ENCODE measurements at places on chromosomes 13 and 19.
A peak's percentile ranks its signal among the peaks of the same experiment; 100 is the strongest.

- no peak for DNase-seq
Measured at GRCh38 chr13:42614436-42615035, 40.6 kb downstream of the TNFSF11 start.

DNA sequence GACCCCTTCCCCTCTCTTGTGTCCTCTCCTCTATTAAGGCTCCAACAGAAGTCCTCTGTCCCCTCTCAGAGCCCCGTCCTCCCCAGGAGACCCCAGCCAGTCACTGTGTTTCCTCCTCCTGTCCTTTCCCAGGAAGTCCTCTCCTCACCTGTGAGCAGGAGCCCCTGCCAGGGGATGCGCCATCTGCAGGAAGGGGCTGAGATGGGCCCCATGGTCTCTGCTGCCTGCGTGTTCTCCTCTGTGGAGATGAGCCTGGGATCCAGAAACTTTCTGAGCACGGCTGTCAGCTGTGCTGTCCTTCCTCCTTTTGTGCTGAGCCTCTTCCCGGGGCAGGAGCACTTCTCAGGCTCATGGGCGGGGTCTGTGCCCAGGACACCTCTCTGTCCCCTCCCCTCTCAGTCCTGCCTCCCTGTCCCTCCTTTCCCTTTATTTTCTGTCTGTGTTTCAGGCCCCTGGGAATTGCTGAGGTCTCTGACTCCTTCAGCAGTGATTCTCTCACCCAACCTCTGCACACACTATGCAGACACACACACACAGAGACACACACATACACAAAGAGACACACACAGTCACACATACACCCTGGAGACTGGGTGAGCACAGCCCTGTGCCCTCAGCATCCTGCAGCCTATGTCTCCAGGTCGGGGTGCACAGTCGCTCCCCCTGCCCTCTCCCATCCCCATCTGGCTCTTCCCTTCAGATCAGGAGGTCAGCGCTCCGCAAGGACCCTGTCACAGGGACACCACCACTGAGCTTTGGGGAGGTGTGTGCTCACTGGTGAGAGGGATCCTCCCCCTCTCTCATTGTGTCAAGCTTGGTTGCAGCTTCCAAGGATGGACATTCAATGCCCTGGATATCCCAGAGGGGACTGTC is at the start of gene CEACAM8:
CEACAM8 (minus strand) TSS at position 308 of the 873 bp plus-strand sequence; CDS start at position 212, 96 bp downstream.
- no peak for DNase-seq

DNA sequence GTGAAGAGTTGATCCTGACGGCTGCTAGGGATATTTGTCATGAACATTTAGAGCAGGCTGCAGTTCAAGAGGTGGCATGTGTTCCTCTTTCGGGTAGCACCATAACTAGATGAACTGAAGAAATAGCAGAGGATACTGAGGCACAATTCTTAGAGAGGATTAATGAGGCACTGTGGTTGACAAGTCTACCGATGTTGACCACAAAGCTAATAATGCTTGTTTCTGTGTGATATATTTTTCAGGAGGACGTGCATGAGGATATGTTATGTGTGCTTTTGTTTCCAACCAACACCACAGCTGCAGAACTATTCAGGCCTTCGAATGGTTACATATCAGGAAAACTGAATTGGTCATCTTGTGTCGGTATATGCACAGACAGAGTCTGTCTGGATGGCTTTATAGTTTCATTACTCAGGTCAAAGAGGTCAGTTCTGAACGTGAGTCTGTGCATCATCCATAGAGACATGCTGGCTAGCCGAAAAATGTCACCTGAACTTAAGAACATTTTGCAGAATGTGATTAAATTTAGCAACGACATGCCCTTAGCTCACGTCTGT is 210.1 kb upstream of the IRS2 start:
- no peak for DNase-seq

DNA sequence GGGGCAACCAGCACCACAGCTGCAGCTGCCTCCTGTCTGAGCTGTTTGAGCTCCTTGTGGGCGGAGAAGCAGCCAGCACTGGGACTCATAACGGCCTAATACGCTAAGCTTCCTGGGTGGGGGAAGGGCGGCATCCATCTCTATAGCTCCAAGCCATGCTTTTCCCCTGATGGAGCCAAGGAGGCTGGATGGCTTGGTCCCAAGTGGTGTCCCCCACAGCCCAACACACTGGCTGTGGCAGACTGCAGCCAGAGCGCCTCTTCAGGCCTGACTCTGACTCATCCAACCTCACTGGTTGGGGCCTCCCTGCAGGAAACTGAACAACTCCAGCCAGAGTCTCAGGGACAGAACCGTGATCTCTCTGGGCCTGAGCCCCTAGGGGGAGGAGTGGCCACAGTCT is 537.3 kb downstream of the SUCLA2 start:
- no peak for DNase-seq

DNA sequence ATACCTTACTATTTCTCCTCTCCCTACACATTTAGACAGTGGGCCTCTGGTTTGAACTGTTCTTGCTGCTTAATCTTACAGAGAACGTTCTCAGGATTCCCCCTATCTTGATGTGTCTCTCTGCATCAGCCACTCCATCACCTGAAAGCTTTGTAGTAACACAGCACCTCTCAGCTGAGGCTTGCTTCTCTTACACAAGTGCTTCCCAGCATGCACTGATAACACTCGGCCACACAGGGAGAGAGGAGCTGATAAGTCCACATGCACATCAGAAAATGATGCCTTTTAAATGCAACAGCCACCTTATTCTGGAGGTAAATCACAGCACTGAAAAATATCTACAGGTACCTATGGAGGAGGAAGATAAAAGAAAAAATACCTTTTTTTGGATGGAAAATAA is 192.2 kb upstream of the TSHZ3 start:
- DNase-seq, result no peak

DNA sequence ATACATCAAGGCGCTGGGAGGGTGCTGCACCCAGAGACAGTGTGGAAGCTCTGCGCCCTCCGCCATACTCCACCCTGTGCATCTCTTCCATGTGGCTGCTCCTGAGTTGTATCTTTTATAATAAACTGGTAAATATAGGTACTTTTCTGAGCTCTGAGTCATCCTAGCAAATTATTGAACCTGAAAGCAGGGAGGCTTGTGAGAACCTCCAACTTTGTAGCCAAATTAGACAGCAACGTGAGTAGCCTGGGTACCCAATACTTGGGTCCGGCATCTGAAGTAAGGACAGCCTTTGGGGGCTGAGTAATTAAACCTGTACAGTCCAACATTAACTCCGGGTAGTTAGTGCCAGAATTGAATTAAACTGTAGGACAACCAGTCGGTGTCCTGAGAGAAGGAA is 57.4 kb downstream of the RUBCNL start:
- no peak for DNase-seq

GRCh38 chr19:49126575-49126974 is 7.2 kb downstream of the PPFIA3 start:
- DNase-seq, result no peak

DNA sequence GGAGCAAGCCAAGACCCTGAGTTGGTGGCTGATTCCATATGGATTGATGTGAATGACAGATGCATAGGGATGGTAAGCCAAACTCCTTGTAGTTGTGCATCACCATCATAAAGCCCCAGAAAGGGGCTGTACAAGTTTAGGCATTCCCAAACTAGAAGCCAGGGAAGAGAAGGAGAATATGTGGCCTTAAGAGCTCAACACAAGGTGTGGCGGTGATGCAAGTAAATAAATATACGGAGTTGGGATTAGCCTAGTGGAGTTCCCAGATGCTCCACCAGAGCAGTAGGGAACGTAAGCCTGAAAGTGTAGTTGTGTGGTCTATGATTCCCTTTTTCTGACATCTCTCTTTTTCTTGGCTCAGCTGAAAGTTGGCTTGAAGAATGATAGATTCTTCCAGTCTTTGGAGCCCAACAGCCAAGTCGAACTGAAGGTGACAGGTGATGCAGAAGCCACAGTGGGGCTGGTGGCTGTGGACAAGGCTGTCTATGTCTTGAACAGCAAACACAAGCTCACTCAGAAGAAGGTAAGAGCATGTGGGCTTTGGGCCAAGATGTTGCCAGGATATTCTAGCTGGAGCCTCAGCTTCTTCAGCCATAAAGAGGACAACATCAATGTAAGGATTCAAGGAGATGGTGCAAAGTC is 30.1 kb downstream of the RDH8 start:
- DNase-seq, result no peak

DNA sequence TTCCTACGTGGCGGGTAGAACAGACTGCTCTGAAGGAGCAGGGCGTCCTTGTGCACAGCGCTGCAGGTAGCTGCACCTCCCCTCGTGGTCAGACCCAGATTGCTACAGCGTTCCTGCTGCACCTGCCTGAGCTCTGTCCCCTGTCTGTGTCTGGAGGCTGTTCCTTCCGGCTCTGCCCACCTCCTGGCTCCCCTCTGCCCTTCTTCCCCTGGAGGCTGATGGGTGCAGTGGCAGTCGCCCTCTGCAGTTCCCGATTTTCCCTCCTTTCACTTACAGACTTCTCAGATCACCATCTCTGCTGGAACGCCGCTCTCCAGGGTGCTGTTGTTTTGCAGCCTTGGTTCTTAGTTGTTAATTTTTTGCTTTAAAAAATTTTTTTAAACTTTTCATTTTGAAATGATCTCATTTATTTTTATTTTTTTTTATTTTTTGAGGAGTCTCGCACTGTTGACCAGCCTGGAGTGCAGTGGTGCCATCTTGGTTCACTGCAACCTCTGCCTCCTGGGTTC is 53.6 kb downstream of the SMARCA4 start:
- no peak for DNase-seq

DNA sequence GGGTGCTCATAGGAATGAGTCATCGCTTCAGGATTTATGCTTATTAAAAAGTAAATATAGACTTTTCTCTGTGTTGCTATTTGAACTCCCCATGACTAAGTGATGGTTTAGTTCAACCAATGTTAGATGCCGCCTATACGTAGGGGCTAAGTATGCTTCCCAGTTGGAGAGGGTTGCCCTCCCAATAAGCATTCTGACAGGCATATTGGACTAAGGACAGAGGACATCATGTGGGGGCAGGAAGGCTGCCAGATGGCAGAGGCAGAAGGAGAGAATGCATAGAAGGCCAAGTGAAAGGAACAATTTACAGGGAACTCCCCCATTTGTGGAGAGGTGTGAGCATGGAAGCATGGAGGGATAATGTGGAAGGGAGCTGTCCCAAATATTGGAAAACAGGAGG is 318.4 kb upstream of the OBI1 start:
- DNase-seq, result no peak

DNA sequence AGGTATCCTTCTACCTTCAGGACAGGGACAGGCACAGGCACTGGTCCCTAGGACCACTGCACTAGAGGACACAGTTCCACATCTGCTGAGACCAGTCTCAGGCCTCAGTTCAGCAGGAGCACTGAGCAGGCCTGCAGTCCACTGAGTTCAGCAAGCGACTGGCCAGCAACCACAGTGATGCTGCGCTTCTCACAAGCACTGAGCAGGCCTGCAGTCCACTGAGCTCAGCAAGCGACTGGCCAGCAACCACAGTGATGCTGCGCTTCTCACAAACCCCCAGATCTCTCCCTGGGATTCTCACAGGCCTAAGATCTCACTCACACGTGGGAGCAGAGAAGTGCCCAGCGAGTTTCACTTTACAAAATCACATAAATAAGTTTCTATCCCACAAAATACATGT is 140.6 kb downstream of the IRS2 start:
- no peak for DNase-seq

- DNase-seq, result no peak
Measured at GRCh38 chr13:95182570-95183265, 118.5 kb downstream of the ABCC4 start.

DNA sequence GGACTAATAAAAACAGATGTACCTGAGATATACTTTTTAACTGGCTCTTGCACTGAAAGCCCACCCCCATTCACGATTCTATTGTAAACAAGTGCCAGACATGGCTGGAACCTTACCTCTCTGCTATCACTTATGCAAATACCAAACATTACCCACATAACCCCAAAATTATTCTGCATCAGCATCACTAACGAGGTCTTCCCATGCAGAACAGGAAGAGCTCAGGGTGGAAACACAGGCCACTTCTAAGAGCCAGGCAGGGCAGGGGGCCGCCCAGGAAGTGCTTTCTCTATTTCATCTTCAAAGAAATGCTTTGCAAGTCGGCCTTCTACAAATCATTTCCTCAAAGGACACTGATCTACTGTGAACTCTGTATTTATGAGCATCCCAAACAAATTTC is 7.3 kb downstream of the IRS2 start:
- no peak for DNase-seq

- no peak for DNase-seq
Measured at GRCh38 chr19:37932985-37933936, 26.3 kb downstream of the SIPA1L3 start.

DNA sequence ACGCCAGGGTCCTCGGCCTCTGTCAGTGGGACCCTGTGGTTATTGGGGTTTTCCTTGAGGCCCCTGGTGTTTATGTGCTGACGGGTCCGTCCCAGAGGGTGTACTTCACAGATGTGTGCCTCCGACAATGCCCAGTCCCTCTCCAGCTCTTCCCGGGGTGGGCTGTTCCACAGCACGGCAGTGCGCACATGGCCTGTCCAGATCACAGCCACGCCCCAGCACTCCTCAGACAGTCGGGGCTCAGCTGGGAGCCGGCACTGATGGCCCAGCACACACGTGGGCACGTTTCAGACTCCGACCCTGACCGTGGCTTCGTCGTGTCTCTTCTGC is 16.9 kb upstream of the F7 start:
- no peak for DNase-seq

DNA sequence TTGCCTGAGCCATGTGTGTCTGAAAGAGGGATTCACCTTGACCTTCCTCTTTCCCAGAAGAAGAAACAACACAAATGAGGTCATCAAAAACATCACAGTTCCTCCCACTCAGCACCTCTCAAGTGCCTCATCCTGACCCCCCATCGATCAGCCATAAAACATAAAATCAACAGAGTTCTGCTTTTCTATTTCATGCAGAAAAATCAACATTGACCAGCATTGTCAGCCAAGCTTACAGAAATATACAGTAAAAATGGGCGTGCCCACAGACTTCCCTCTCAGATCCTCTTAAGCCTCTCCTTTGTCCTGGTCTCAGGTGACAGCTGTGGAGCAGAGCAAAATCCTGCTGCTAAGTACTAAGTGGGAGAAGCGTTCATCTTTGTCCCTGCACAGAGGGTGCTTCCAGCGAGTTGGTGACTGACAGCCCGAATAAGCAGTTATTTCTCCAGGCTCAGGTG is 213.3 kb downstream of the OLFM4 start:
- DNase-seq, result no peak

DNA sequence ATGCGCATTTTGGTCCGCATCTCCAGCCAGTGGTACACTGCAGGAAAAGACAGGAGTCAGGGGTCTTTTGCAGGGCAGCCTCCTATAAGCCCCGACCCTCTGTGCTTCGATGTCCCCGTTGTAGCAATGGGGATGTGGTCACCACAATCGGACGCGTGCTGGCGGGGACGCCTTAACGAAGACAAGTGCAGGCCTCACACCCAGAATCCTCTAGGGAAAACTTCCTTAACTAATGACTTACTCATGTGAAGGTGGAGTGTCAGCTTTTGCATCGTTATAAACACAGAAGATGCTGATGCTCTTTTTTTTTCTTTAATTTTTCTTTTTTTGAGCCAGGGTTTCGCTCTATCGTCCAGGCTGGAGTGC is 22.1 kb downstream of the VASP start:
- DNase-seq, result no peak

GRCh38 chr19:41023193-41023592 is 32.1 kb downstream of the CYP2B6 start:
- no peak for DNase-seq

GRCh38 chr19:572743-573518 is 535 bp downstream of the BSG start:
- peak; percentile 46 for DNase-seq

- DNase-seq, result no peak
Measured at GRCh38 chr19:11324079-11324661, 15.3 kb downstream of the RAB3D start.

- DNase-seq, result no peak
Measured at GRCh38 chr13:113333076-113333475, 30.9 kb downstream of the GRTP1 start.

GRCh38 chr13:50838701-50839100 is 4.8 kb downstream of the DLEU7 start:
- no peak for DNase-seq

All from endothelial cell (in vitro differentiated cells).